Testis (tissue), 5 donors: ENCODE measurements at places on chromosomes 3 and 15.

GRCh38 chr3:9183811-9184460 lies 65.5 kb downstream of the SRGAP3 start:
- peaks cover 3% of the 10 kb centered on the region for H3K4me1 ChIP-seq
- H3K36me3 ChIP-seq: no peaks in the 10 kb centered on the region
- no peak overlapping the region for H3K27ac ChIP-seq
- H3K4me3 ChIP-seq: no peak overlapping the region

DNA sequence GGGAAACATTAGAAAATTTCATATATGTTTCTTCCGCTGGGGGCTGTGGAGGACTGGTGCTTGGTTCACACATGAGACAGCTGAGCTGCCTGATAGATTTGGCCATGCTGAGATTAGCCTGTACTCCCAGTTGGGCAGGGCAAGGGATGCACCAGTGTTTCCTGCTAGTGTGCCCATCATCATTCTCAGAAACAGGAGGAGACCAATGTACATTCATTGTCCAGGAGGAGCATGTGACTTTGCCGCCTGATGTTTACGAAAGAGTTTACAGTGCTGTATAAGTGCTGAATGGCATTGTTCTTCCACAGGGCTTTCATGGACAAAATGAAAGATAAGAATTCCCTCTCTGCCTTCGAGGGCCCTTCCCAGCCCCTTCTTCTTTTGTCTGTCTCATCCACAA lies 311.1 kb upstream of the THBS1 start:
- no peaks in the 10 kb centered on the region for H3K27me3 ChIP-seq
- no peak overlapping the region for H3K27ac ChIP-seq
- H3K4me1 ChIP-seq: no peaks in the 10 kb centered on the region
- H3K4me3 ChIP-seq: no peak overlapping the region
- DNase-seq: no peak

DNA sequence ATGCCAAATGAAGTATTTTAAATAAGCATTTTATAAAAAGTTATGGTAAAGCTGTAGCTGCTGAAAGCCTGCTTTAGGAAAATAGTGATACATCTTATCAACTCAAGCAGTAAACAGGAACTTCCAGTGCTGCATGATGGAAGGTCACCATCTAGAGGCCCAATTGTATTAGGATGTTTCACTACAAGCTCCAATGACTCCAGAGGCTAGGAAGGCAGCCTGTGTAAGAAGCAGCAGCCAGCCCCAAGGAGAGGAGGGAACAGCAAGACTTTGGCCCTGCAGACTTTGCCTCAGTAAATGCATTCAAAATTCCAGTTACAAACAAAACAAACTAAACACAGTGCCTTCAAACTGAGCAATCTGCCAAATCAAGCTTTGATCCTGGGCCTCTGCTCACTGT lies 32.1 kb downstream of the ILDR1 start:
- peaks cover 12% of the 10 kb centered on the region for H3K4me1 ChIP-seq
- H3K27me3 ChIP-seq: no peaks in the 10 kb centered on the region
- H3K4me3 ChIP-seq: no peak overlapping the region
- H3K27ac ChIP-seq: peak overlapping the region; percentile 5
- H3K36me3 ChIP-seq: no peaks in the 10 kb centered on the region

DNA sequence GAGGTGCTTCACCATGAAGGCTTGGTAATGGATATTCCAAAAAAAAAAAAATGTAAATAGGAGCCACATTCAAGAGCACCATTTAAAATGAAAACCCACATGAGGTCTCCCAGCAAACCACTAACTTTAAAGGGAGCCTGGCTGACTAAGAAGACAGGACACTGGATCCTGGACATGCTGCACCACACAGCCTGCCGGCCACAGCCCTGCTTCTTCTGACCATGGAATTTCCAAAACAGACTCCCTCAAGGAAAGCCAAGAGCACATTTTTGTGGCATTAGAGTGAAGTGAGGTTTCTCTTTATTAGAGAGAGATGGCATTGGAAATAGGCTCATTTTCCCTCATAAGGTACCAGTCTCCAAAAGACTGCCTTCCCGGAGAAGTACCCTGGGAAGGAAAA lies 113.9 kb downstream of the RORA start:
- no peak overlapping the region for H3K27ac ChIP-seq
- H3K4me3 ChIP-seq: no peak overlapping the region
- H3K4me1 ChIP-seq: no peaks in the 10 kb centered on the region
- no peak for DNase-seq
- no peaks in the 10 kb centered on the region for H3K36me3 ChIP-seq

DNA sequence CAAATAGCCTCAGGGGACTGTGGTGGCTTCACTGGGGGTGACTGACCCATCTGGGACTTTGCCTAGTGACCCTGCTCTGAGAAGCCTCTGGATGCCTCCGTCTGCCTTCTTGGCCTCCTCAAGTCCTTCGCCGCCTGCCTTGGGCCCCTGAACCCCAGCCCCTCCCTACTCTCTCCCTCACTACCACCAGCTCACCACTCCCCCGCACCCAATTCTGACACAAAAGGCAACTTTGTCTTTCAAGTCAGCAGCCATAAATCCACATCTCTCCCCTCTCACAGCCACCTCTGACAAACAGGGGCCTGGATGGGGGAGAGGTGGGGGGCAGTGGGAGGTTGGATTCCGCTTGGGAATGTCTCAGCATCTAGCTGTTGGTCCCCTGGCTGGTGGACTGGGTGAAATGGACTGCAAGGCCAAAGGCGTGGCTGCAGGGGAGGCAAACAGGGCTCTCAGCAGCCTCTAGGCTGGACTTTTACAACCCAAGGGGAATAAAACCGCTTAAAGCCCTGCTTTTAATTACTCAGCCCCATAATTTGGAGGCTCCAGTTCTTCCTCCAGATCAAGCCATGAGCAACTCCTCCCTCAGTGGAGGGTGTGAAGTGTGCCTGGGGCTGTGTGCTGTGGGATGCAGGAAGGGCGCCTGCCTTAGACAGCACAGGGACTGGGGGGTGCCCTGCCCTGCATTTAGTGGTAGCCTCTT lies 33.4 kb downstream of the IGDCC3 start:
- DNase-seq: peak; percentile 65
- H3K27me3 ChIP-seq: no peaks in the 10 kb centered on the region
- H3K4me1 ChIP-seq: peaks cover 2% of the 10 kb centered on the region
- no peak overlapping the region for H3K4me3 ChIP-seq
- H3K36me3 ChIP-seq: no peaks in the 10 kb centered on the region

DNA sequence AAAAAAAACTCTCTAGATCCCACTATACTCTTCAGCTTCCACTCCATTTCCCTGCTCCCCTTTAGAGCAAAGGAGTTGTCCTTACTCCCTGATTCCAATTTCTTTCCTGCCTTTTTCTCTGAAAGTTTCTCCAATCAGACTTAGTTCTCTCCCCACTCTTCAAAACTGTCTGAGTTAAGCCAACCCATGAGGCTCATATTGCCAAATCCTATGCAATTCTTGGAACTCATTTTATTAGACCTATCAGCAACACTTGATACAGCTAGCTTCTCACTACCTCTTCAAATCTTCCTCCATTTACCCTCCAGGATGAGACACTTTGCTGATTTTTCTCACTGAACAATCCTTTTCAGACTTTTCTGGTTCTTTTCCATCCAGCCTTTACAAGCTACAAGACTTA lies 233.1 kb downstream of the THRB start:
- no peaks in the 10 kb centered on the region for H3K4me1 ChIP-seq
- no peaks in the 10 kb centered on the region for H3K27me3 ChIP-seq
- H3K4me3 ChIP-seq: no peak overlapping the region
- DNase-seq: no peak
